ENCODE measurements at places on chromosomes 13 and 19.

GRCh38 chr19:57558525-57558924 is 1.1 kb downstream of the ZNF550 start:
- no peak for DNase-seq

- DNase-seq, result no peak
Observed at GRCh38 chr19:13899393-13899792, 6.5 kb downstream of the BRME1 start.

DNA sequence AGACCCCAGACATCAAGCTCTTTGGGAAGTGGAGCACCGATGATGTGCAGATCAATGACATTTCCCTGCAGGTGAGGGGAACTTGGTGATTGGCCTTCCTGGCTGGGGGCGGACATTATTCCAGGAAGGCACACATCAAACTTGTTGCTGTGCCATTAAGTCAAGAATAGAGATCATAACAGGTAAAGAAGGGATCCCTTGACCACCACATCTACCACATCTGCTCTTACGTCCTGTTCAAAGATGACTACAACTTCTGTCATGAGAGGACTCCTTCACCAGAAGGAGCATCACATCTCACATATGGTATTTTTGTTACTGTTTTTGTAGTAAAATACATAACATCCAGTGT is 1.1 kb downstream of the RPS5 start:
- DNase-seq, result no peak

GRCh38 chr13:110980921-110981320 is 66.1 kb upstream of the ANKRD10 start:
- no peak for DNase-seq

DNA sequence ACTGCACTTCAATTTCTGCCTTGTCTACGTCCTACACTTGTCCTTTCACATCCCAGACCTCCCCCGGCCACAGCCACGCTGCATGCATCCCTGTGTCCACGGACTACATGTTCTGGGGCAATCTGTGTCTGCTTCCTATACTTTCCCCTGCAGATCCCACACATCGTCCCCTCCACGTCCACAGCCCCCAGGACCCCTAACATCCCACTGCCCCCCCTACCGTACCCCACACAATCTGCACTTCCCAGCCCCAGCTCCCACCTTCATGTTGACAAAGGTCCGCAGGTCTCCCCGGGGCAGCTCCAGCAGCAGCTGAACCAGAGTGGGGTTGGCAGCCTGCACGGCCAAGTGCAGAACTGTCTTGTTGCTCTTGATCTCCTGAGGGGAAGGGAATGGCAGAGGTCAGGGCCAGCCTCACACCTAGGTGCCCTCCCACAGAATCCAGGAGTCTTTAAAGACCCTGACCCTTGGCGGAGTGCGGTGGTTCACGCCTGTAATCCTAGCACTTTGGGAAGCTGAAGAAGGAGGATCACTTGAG is 10.2 kb downstream of the NFKBID start:
- DNase-seq, result no peak

GRCh38 chr19:50258918-50259372 is 55.5 kb downstream of the MYH14 start:
- no peak for DNase-seq

GRCh38 chr13:75806117-75806516 is 170.0 kb downstream of the LMO7 start:
- no peak for DNase-seq

Data from anterior cingulate cortex (tissue), 58 donors.